ENCODE measurements at places on chromosomes 1 and 21.

- ATAC-seq: no peak
These were observed 18.9 kb downstream of the SDE2 start for GRCh38 chr1:225980005-225980836.

DNA sequence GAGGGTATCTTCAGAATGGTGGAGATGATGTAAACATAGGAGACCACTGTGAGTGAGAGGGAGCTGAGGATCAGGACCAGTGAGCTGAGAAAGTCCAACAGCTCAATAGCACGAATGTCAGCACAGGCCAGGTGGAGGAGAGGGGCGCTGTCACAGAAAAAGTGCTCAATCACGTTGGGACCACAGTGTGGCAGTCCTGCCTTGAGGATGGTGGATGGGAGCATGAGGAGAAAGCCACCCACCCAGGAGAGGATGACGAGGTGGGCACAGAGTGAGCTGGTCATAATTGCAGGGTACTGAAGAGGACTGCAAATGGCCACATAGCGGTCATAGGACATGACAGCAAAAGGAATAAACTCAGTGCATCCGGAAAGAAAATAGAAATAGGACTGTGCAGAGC lies 8.1 kb downstream of the OR11L1 start:
- no peak for ATAC-seq

- ATAC-seq: no peak
These were observed 14.3 kb upstream of the SLC1A7 start for GRCh38 chr1:53156783-53157182.

DNA sequence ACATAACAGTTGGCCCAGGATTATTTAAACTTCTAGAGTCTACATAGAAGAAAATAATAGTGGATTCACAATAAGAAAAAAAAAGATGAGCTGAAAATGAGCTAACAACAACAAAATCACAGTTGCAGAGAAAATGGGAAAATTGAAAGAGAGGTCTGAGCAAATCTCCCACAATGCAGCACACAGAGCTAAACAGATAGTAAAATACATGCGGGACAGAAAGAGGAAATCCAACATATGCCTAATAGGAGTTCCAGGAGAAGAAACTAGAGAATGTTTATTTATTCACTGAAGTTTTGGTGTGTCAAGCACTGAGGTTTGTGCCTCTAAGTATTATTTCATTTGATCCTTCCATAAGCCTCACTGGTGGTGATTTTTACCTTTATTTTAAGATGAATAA lies 45.5 kb upstream of the CACHD1 start:
- no peak for ATAC-seq

- ATAC-seq: peak; percentile 70
These were observed 633.3 kb downstream of the PTPRC start for GRCh38 chr1:199272139-199272544.

DNA sequence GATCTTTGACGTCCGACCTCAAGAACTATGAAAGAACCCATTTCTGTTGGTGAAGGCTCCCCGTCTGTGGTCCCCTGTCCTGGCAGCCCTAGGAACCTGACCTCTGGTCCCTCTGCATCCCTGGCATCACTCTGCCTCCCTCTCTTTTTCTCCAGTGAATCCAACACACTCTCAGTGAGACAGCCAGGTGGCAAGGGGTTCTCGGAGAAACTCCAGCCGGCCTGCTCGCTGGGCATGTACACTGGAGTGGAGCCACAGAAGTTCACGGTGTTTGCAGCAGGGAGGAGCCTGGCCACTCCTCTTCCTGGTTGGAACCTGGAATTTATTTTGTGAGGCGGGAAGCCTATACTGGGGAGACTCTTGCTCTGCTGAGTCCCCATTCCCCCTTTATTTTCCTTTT lies 230.2 kb upstream of the AJAP1 start:
- no peak for ATAC-seq

DNA sequence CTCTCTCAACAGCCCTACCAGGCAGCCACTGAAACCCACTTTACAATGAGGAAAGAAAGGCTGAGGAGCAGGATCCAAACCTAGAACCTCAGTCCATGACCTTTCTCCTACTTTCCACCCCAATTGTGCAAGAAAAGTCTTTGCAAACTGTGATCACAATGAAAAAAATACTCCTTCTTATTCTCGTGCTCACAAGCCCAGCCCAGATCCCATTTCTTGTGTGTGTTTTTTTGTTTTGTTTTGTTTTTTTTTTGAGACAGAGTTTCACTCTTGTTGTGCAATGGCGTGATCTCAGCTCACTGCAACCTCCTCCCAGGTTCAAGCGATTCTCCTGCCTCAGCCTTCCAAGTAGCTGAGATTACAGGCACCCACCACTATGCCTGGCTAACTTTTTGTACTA lies 97.7 kb downstream of the CRYAA start:
- ATAC-seq: no peak

GRCh38 chr1:152965853-152966252 lies 4.6 kb upstream of the SPRR4 start:
- ATAC-seq: no peak

DNA sequence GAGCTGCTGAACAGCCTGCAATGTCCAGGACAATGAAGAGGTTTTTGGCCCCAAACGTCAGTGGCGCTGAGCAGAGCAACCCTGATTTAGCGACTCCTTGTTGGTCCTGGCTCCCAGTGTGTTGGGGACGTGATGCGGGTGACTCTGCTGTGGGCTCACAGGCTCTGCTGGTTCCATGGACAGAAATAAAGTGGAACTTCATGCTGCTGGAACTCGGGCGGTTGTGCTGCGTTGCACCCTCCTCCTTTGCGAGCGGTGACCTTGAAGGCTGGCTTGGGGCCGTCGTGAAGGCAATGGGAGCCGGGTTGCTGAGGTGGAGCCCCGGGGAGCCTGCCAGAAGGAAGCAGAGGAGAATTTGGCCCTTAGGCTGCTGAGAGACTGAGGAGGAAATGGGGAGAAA lies 122.6 kb upstream of the C1orf174 start:
- no peak for ATAC-seq

DNA sequence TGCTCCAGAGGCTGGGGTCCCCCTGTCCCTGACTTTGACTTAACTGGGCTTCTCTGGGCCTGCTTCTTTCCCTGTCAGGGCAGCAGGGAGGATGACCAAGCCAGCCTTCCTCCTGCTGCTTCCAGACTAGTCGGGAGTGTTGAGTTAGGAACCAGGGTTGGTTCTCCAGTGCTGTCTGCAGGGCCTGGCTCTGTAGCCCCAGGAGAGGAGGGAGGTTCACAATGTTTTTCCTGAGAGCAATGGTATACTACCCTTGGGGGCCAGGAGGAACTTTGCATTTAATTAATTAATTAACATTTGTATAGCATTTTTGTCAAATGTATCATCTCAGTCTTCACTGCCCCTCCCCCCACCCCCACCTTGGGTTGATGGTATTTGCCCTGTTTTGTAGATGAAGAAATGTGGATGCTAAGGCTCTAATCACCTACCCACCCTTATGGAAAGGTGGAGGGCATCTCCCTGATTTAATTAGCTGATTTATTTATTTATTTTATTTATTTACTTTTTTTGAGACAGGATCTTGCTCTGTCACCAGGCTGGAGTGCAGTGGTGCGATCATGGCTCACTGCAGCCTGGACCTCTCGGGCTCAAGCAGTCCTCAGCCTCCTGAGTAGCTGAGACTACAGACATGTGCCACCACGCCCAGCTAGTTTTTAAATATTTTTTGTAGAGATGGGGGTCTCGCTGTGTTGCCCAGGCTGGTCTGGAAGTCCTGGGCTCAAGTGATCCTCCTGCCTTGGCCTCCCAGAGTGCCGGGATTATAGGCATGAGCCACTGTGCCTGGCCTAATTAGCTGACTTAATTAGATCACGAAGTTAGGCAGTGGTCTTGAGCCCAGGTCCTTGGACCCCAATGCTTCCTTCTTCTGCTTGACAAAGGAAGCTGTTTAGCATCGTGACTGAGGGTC lies 6.6 kb downstream of the H6PD start:
- no peak for ATAC-seq

GRCh38 chr1:160257411-160258015 lies 4.8 kb downstream of the DCAF8 start:
- ATAC-seq: no peak

GRCh38 chr1:226873771-226874578 lies 3.6 kb downstream of the PSEN2 start:
- no peak for ATAC-seq

DNA sequence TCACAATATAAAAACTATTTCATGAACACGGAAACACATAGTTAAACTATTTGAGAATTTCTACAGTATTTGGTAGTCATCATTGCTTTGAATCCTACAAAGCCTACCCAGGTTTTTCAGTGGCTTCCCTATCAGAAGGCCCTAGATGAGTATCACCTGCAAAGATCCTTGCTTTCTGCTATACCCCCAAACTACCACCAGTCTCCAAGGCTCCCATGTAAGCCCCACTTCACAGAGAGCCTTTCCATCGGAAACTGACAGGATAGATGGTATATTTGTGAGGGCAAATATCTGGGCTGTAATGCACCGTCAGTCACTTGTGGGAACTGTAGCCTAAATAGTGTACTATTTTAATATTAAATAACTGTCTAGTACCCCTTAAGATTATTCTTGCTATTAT lies 674.3 kb downstream of the BRINP3 start:
- ATAC-seq: no peak

DNA sequence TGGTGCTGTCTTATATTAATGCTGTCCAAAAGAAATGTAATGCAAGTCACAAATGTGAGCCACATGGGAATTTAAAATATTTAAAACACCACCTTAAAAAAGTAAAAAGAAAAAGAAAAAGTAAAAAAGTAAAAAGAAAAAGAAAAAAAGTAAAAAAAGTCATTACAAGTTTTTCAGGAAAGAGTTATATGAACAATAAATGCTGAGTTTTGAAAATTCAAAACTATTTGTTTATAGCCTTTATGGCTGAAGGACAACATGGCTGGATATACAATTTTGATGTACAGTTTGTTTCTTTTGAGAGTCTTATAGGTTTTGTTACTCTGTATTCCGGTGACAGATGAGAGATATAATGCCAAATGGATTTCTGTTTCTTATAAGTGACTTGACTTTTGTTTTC lies 29.1 kb downstream of the GPR88 start:
- no peak for ATAC-seq

DNA sequence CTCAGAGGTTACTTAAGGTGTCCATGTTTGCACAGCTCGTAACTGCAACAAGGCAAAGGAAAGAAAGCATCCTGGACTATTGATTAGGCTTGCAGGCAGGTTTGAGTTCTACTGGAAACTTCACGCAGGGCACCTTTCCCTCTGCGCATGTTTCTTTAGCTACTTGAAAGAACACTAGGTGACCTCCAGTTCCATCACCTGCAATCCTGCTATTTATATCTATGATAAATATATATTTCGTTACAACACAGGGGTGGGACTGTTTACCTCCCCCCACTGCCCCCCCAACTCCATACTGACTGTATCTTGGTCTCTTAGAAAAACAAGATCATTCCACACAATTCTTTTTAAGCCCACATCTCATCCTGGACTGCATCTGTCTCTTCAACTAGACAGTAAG lies 12.1 kb downstream of the SSBP3 start:
- ATAC-seq: no peak

DNA sequence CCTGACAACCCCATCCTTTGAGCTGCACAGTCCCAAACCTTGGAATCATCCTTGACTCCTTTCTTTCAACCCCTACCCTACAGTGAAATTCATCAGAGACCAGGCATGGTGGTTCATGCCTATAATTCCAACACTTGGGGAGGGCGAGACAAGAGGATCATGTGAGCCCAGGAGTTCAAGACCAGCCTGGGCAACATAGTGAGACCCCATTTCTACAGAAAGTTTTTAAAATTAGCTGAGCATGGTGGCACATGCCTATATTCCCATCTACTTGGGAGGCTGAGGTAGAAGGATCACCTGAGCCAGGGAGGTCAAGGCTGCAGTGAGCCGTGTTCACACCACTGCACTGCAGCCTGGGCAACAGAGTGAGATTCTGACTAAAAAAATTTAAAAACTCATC lies 34.5 kb downstream of the RERE start:
- ATAC-seq: no peak

GRCh38 chr1:231934797-231935196 lies 308.2 kb downstream of the DISC1 start:
- no peak for ATAC-seq

DNA sequence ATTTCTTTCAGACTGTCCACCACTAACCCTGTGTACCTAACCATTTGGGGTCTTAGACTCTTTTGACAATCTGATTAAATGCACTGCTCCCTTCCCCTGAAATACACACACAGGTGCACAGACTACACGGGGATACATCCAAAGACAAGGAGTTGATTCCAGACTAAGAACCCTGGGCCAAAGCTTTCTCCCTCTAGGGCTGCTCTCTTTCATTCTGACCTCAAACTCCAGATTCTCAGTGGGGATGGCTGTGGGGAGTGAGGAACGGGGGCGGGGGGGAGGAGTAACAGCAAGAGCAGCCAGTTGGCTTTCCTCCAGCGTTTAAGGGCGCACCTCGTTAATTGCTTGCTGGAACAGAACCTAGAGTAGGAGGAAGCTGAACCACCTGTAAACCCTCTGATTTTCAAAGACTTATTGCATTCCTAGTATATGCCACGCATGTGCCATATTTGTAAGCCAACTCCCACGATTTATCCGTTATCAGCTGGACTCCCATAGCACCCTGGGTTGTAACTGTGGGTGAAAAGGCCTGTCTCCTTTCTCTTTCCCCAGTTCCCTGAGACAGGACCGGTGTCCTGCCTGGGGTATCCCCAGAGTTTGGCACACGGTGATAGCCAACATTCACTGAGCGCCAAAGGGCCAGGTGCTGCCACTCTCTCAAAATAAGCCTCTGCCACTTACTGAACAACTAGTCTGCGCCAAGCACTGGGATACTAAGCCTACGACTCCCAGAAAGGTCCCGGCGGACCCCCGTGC lies 920 bp downstream of the MTHFR start:
- ATAC-seq: peak; percentile 6

- ATAC-seq: peak; percentile 80
These were observed 21.7 kb downstream of the PDXK start for GRCh38 chr21:43740497-43741156.

GRCh38 chr1:29090937-29091618 lies 32.6 kb downstream of the TMEM200B start:
- no peak for ATAC-seq

GRCh38 chr1:98949621-98950020 lies 55.0 kb downstream of the PLPPR5 start:
- peak; percentile 26 for ATAC-seq

DNA sequence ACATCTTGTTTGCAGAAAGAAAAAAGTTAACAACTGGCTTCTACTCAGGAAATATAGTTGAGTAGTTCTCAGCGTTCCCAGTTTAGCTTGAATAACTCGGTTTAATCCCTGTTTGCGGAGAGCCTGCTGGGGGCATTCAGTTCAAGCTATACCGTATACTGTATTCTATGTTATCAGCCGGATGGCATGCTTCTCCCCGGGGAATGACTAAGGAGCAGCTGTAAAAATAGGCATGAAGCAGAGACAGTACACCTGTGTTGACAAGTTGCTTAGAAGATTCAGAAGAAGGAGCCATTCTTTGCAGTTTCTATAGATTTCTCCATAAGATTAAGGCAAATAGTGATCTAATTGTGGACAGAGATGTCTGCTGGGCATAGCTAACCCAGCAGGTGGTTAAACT lies 267.8 kb upstream of the NCAM2 start:
- no peak for ATAC-seq
